ENCODE measurements at places on chromosomes 2 and 18.

DNA sequence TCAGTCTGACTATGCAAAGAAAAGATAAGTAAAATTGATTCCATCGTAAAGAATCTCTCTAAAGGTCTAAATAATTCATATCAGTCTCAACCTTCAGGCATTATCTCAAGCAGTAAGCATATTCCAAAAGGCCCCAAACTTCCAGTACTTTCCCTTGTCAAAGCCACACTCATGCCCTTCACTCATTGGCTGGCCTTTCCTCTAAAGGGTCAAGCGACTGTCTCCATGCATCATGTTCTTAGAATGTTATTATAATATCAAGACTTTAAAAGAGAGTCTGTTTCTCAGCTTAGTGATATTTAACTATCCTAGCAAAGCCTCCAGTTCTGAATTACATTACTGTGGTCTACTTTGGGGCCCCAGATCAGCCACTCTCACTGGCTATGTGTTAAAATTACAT lies 271.3 kb downstream of the MREG start:
- no peak for DNase-seq

- DNase-seq: peak; percentile 34
These were observed 22.5 kb upstream of the RAB27B start for GRCh38 chr18:54805571-54806334.

- DNase-seq: no peak
These were observed 162.1 kb downstream of the QPCT start for GRCh38 chr2:37506407-37507050.

DNA sequence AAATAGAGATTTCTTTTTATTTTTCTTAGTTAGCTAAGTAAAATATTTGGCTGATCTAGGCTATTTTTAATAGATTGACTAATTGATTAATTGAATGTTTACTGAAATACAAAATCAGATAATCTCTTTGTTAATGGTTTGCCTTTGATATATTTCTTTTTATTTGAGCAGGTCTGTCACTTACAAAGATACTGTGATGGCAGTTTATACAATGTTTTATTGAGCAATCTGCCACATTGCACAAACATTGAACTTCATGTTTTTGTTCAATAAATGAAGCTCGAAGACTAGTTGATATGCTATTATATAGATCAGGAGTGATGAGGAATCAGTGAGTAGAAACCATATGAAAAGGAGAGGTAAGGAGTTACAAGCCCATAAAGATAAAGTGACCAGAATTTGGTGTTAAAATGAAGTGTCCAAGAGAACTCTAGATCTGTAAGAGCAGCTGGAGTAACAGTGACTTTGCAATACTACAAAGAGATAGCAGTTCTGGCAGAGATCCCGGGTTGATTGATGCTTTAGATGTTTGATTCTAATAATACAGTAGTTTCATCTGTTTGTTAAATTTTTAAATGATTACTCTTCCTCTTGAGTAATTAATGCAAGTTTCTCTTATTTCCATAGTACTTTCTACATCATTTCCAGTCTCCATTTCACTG lies 574.2 kb downstream of the CCDC85A start:
- DNase-seq: no peak

GRCh38 chr2:128313091-128313836 lies 5.4 kb downstream of the HS6ST1 start:
- no peak for DNase-seq
